ENCODE measurements at places on chromosomes 16 and 17.

DNA sequence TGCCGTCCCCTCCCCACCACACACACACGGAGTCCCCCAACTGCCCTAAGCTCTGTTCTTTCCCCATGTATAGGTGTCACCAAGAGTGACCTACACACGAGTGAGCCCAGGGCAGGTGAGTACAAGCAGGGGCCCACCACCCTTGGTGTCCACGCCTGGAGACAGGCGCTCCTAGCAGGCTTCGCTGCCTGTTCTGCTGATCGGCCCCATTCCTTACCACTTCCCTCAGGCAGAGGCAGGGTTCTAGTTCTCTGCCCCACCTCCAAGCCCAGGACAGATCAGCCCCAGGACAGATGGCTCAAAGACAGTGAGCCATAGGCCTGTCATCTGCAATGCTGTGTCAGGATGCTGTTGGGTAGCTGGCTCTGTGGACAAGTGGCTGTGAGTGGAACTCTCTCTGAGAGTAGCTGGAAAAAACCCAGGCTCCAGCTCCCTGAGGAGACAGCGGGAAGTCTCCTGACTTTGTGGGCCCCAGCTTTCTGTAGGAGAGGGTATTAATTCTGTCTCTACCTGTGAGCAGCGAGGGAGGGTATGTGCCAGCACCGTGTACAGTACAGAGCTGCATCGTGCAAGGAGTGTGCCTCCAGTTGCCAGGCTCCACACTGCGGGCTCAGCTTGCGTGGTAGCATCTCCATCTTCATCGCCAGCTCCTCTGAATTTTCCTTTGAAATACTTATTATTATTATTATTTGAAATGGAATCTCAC, 897 bp downstream of the TP53I13 start:
- no peak for DNase-seq

- DNase-seq = peak; percentile 50
Measured at GRCh38 chr16:12390644-12391043, 413.0 kb downstream of the CPPED1 start.

DNA sequence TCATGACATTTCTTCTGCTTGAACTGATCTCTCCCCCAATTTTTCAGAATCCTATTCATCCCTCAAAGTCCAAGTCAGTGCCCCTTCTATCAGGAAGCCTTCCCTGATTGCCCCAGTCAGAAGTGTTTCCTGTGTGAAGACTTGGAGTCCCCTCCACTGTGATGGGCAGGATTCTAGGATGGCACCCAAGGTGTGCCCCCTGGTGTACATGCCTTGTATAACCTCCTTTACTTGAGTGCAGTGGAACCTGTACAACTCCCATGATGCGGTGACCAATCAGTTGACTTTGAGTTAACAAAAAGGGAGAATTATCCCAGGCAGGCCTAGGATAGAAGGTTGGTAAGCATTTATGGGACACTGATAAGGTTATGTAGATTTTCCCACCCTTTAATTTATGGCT, 23.4 kb downstream of the MYH13 start:
- no peak for DNase-seq

DNA sequence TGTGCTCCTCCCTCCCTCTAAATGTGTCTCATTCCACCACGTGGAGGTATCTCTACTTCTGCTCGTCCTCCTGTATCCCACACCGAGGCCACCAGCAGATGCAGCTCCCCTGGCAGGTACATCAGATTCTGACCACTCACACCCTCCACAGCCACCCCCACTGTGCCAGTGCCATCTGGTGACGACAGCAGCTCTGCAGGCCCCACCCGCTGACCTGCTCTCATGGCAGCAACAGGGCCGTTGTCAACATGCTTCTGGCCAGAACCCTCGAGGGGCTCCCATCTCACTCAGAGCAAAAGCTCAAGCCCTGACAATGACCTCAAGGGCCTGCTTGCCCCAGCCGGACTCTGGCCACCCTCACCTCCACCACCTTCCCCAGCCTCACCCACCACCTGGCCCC, 93.4 kb downstream of the AMFR start:
- no peak for DNase-seq

DNA sequence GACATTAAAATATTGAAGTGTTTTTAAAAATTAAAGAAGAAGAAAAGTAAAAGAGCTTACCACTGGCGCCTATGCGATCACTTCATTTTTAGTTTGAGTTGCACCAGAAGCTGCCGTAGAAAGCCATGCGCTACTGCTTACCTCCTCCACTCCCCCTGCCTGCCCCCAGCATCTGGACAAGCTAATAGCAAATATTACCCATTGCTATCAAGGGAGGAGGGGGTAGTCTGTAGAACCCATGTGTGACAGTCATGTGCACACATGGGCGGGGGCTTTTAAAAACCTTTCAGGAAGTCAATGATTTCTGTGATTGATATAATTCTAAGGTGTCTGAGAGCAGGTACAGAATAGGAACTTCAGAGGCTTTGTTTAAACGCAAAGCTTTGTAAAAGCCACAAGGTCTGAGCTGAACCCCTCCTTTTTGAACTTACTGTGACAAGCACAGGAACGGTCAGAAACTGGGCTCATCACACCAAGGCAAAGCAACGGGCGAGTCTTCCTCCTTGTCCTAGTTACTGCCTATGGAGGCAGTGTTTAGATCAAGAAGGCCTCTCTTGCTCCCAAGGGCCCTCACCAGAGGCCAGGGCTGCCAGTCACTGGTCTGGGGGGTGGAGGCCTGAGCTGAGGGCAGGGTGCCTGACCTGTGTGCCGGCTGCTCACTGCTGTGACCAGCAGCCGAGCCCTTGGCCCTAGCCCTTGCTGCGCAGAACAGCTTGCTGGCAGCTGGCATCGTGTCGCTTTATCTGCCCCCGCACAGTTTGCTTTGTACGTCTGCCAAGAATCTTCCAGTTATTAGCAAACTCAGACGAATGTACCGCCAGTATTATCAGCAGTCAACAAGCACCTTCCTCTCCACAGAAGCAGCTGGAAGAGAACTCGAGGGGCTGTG, 15.0 kb downstream of the GINS2 start:
- no peak for DNase-seq

DNA sequence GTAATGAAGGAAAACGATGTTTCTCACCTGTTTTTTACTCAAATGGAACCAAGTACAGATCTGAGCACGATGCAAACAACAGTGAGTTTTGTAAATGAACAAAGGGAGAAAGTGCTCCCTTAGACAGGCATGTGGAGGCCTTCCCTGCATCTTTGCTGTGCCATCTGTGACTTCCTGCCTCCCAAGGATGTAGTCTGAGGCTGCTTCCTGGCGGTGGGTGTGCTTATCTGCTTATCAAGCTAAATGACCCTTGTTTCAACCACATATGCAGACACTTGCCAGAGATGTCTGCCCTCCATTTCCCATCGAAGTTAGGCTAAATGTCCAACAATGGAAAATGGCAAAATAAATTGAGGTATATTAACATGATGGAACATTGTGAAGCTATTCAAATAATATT, 34.6 kb downstream of the RGS9 start:
- no peak for DNase-seq

DNA sequence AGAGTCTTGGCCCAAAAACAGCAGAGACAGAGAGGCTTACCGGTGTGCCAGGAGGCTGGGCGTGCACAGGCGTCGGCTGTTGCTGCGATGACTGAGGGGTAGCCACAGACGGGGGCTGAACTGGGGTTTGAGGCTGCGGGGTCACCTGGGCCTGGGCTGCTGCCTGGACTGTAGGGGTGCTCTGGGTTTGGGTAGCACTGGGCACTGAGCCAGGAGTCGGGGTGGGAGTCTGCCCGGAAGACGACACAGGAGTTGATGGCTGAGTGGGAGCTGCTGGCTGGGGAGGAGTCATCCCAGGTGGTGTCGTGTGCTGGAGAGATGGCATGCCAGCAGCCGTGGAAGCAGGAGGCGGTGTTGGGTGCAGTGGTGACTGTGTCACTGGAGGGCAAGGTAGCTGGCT, 53.2 kb upstream of the TRAP1 start:
- DNase-seq = no peak

DNA sequence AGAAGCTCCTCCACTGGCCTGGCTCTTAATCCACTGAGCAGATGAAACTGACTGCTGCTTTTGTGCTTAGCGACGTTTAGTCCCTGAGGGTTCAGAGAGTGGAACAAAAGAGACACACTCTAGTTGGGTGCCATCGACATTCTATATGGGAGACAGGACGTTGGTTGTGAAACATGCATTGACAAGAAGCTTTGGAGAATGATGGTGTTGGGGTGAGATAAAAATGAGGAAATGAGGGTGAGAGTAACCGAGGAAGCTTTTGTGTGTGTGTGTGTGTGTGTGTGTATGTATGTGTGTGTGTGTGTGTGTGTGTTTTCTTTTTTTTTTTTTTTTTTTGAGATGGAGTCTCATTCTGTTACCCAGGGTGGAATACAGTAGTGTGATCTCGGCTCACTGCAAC, 89.5 kb downstream of the ABCC1 start:
- DNase-seq = no peak

GRCh38 chr17:2571523-2572303, 21.7 kb upstream of the PAFAH1B1 start:
- DNase-seq = no peak

- peak; percentile 59 for DNase-seq
Measured at GRCh38 chr17:60720763-60721531, 43.3 kb downstream of the BCAS3 start.

DNA sequence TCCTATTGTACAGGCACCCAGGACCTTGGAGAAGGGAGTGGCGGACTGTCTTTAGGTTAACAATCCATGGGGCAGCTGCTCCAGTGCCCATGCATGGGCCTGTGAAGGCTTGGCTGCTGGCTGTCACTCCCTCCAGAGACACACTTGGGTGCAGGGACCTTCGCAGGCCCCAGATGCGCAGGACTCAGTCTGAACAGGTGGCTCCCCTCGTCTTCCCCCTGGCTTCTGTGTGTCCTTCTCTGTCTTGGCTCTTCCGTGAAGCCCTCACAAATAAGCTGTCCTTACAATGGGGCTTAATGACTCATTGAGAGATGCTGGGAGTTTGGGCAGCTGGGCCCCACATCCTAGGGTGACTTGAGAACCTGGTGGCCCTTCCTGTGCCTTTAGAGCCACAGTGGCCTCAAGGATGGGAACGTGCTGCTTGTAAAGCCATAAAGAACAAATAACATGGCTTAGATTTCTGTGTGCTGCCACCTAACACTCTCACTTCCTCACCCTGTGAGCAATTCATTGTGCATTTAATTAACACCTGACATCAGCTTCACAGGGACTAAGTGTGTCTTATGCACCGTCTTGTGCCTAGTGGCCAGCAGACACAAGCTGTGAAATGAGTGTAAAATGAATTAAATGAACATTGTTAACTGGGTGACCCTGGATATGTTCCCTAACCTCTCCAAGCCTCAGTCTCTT, 340.7 kb downstream of the SNX29 start:
- DNase-seq = no peak

GRCh38 chr16:27430923-27431484, 29.0 kb downstream of the IL21R start:
- no peak for DNase-seq

DNA sequence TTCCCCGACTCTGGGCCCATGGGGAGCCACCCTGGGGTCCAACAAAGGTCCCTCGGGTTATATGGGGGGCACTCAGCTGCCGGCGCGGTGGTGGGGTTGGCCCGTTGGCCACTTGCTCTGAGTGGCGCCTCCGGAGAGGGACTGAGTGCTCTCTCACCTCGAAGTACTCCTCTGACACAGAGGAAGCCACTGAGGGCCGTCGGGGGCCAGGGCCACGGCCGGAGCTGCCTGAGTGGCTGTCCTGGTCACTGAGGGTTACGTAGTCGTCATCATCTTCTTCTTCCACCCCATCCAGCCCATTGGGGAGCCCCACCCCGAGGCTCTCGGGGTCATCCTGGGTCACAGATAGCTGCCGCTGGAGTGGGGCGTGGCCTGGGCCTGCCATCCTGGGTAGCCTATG, 25.7 kb downstream of the SLC5A10 start:
- DNase-seq = no peak

- DNase-seq = no peak
Measured at GRCh38 chr17:9467518-9467917, 108.1 kb downstream of the STX8 start.

GRCh38 chr16:17357307-17358062, 113.3 kb downstream of the XYLT1 start:
- no peak for DNase-seq

DNA sequence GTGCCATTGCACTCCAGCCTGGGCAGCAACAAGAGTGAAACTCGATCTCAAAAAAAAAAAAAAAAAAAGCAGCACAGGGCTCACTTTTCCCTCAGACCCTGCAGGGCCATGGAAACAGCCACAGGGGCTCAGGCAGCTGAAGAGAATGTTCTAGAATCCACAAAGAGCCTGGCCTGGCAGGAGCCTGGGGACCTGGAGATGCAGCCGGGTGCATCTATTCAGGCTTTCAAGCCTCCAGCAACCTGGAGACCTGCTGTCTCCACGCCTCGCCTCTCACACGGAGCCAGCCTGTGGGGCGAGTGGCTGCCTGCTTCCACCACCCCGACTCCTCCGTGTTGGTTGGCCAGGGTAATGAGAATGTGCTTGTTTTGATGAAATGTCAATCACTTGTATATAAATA, 44.0 kb upstream of the MEAK7 start:
- DNase-seq = no peak

DNA sequence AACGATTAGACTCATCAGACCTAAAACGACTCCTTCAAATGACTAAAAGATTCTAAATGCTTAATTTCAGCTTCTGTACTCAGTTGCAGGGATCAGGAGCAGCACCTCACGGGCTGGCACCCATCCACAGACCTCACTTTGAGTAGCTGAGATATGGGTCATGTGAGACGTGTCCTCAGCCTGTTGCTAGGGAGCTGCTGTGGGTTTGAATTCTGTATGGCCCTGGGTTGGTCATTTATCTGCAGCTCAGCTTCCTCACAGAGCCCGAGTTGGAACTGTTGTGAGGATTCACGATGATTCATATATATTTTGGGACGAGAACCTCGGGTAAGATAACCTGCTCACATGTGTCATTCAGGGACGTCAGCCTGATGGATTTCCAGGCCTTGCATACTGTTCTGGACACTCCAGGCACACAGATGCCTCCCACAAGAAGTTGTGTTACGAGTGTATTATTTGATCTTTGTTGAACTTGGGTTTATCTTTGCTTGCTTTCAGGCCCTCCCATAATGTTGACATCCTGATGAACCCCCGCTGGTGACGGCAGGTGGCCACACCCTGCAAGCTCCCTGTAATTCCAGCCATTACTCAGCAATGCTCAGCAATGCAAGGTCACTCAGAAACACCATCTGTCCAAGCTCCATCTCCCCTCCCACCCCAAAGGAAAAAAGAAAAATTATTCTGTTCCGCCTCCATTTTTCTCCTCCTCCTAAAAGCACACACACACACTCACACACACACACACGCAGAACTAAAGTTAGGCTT, 137.6 kb downstream of the RBFOX3 start:
- DNase-seq = no peak

DNA sequence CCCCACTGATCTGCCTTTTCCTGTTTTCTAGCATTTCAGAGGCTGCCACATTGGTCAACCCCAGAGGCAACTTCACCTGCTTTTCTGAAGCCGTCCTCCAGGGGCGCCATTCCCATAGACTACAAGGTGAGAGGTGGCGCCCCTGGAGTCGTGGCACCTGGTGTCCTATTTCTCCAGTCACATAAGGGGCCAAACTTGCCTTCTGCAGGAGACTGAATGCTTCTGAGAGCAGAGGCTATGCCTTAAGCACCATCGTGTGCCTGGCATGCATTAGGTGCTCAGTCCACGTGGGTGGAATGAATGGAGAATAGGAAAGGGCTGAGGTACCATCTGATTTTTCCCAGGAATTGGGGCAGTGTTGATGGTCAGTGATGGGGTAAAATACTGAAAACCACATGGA, 164.8 kb downstream of the HAPSTR1 start:
- peak; percentile 9 for DNase-seq

All from HCEC 1CT (cell line).